ENCODE measurements at places on chromosomes 16 and 17.

GRCh38 chr17:42660692-42661345 lies 1.7 kb downstream of the TUBG2 start:
- no peak for DNase-seq

DNA sequence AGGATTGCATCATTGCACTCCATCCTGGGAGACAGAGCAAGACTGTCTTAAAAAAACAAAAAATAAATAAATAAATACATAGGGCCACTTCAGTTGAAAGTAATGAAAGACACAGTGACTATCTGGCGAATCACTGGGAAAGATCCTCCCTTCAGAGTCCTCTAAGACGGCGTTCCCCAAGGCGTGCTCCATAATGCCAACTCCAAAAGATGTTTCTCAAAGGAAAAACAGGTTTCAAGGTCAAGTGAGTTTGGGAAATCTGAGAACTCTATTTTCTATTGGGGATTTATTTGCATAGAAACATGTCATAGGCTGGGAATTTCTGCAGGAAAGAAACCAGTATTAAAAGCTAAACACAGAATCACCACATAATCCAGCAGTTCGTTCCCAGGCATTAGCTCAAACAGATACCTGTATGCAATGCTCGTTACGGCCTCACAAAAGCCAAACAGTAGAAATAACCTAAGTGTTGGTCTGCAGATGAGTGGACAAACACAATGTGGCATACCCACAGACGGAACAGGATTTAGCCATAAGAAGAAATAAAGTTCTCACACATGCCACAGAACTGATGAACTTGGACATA lies 7.9 kb downstream of the KLHDC4 start:
- DNase-seq, result no peak

GRCh38 chr17:71407981-71408380 lies 712.8 kb upstream of the SOX9 start:
- DNase-seq, result no peak

DNA sequence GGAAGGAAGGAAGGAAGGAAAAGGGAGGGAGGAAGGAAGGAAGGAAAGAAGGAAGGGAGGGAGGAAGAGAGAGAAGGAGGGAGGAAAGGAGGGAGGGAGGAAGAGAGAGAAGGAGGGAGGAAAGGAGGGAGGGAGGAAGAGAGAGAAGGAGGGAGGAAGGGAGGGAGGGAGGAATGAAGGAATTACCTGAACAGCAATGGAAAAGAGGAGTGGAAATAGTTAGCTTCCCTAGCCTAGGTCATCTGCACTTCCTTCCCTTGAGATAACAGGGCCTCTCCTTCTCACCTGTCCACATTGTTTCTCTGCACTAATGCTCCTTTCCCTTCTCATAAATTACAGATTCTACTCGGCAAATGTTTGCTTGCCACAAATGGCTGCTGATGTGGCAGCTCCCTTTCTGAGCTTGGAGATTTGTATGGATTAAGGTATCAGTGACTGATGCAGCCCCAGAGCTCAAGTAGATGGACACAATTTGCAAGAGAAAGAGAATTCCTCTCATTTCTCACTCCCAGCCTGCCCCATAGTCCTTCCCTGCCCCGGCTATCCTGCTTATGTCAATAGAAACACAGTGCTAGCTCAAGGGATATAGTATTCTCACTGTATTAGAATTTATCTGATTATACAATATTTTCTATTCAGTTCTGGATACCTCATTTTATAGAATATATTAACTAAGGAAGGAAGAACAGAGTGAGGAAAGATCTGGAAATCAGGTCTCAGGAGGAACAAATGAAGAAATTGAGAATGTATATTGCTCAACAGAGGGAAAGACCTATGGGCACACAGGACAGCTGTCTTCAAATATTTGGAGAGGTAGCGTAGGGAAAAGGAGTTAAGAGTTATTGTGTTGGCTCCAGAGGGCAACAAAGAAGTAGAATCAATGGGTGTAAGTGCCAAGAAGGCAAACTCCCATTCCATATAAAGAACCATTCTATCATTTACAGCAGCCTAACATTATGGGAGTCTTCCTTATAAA lies 14.6 kb downstream of the HOXB1 start:
- DNase-seq, result no peak

DNA sequence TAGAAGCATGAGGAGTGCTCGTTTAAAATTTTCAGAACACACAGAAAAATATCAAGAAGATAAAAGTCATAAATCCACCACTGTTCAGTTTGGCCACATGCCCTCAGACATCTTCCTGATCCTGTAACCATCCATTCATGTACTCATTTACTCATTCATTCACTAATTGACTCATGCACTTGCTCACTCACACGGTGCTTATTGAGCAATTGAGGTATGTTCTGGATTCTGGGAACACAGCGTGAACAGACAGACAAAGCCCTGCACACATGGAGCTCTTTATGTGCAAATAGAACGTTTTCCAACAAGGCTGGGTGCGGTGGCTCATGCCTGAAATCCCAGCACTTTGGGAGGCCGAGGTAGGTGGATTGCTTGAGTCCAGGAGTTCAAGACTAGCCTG lies 10.2 kb upstream of the NATD1 start:
- no peak for DNase-seq

DNA sequence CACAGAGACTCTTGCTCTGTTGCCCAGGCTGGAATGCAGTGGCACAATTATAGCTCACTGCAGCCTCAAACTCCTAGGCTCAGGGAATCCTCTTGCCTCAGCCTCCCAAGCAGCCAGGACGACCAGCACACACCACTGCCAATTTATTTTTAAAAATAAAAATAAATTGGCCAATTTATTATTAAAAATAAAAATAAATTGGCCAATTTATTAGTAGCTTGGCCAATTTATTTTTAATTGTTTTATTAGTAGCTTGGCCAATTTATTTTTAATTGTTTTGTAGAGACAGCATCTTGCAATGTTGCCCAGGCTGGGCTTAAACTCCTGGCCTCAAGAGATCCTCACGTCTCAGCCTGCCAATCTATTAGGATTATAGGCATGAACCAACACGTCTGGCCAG lies 184.3 kb downstream of the FTO start:
- DNase-seq, result no peak

- no peak for DNase-seq
These were observed 3.4 kb upstream of the PITPNM3 start for GRCh38 chr17:6559753-6560215.

DNA sequence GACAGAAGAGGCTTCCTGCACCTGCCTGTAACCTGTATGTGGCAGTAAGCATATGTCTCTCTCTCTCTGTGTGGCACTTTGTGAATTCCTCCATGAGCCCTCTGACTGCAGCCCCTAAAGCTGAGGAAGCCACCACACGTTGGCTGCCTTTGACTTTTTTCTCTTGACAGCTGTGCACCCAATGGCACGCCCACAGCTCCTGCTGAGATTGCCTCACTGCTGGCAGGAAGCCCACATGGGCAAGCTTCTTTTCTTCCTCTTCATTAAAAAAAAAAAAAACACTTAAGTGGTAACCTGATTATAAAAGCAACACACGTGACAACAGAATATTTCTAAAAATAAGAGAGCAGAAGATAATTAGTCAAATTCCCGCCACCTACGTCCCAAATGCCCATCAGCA lies 34.0 kb upstream of the PIRT start:
- DNase-seq, result no peak

- DNase-seq, result no peak
These were observed 825 bp downstream of the RPTOR start for GRCh38 chr17:80545499-80545826.

DNA sequence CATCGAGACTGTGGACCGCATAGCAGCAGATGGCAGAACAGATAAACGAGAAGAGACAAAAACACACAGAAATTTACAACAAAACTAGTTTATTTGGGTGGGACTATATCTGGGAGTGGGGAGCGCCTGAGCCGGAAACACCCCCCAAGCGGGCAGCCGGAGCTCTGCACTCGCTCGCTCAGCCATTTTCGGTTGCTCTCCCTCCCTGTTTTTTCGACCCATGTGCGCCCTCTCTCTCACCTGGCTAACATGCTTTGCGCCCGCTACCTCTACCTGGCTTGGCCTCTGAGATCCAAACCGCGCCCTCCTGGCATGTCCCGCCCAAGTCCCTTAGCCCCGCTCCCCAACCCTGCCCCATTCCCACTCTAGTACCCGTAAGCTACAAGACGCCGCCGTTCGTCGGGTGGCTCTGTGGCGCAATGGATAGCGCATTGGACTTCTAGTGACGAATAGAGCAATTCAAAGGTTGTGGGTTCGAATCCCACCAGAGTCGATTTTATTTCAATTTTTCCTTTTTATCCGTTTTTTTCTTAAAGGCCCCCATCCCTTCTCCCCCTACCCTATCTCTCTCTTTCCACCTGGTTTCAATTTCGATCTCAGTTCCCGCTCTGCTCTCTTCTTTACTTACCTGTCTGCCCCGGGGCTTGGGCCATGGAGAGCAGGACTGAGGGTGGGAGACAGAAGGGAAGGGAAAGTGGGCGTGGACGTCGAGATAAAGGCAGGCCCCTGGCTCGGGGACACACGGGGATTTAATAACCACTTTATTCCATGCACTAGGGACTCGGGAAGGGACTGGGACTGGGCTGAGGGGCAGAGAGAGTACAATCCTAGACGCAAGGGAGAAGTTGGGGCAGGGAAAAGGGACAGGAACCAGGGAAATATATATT lies 2.4 kb upstream of the ALOXE3 start:
- peak; percentile 53 for DNase-seq

- DNase-seq, result no peak
These were observed 5.6 kb upstream of the MTSS2 start for GRCh38 chr16:70691223-70692129.
